Activated naive CD4-positive, alpha-beta T cell treated with Interleukin-2 at 50 U/mL for 16 hours (primary cell): ENCODE measurements at places on chromosomes 1 and 21.

- DNase-seq, result no peak
These were observed 273.2 kb downstream of the NPHP4 start for GRCh38 chr1:5718831-5719632.

GRCh38 chr1:44355582-44356305 is 687 bp upstream of the ERI3 start:
- no peak for DNase-seq

DNA sequence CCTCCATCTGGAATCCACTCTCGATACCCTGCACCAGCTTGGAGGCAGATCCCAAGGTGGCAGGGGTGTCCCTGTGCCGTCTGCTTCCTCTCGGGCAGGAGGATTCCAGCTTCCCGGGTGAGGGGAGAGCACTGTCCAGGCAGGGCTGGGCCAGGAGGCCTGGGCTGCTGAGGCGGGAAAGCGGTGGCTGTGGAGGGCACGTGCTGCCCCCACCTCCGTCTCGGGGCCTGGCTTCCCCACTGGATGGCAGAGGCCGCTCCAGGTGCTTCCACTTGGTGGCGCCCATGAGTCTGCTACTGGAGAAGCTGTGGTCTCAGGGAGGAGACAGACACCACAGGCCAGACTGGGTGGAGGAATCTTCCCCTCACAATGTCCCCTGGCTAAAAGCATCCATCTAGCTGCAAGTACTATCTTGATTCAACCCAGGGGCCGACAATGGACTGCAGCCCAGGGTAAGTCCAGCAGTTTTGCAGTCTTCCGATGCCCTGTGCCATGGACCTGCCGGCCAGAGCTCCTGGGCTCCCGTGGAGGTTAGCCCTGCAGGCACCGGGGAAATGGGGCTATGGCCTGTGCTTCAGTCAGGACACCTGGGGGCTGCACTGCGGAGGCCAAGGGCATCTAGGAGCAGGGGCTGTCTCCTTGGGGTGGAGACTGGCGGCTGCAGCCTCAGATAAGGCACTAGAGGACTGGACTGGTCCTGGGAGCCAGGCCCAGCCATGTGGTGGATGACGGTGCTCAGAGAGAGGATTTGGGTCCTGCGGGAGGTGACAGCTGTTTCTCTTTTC is 41.3 kb upstream of the EIF4G3 start:
- peak; percentile 35 for DNase-seq

DNA sequence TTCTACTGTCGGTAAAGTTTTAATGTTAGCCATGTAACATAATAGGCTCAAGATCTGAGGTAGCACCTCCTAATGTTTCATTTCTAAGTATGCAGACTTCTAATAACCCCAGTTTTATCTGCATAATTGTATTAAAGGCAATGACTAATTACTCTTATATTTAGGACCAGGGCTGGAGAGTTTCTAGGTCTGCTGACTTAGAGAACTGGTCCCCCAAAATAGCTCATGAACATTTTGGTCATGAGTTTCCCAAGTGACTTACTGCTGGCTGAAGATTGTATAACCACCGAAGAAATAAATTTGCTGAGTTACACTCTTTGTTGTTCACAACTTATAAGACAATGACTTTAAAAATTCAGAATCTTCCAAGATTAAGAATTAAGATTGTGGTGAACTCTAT is 197.8 kb upstream of the TNR start:
- DNase-seq, result no peak

GRCh38 chr21:27152996-27153395 is 186.1 kb upstream of the ADAMTS5 start:
- DNase-seq, result no peak

- no peak for DNase-seq
These were observed 74.8 kb upstream of the HSPA13 start for GRCh38 chr21:14457762-14458161.

- DNase-seq, result no peak
These were observed 5.1 kb upstream of the GNG12 start for GRCh38 chr1:67838180-67838910.

DNA sequence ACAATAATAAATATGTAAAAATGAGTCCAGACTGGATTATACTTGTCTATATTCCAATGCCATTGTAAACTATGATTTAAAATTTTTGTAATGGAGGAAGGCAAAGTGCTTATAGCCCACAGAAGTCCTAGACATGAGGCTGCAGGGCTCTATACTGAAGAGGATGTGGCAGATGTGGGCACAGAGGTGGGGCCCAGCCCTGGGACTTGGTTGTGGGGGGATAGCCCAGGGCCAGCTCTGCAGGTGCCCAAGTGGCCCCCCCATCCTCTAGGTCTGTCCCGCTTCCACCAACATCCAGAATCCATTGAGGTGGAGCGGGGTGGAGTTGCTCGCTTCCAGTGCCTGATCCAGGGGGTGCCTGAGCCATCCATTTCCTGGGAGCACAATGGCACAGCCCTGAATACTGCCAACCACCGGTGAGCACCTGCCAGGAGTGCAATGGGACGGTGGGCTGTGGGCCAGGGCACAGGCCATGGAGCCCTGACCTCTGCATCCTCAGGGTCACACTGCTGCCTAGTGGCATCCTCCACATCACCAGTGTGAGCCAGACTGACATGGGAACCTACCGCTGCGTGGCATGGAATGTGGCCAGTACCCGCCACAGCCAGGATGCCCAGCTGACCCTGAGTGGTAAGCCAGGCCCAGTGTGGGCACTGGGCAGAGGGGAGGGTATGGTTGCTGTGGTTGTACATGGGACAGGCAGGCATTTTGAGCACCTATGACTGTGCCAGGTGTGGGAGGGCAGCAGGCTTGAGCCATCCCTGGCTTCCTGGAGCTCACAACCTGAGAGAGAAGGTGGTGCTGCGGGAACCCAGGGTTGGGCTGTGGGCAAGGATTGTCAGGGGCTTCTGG is 21.0 kb downstream of the SLC27A3 start:
- DNase-seq, result no peak

GRCh38 chr1:27770293-27770830 is 2.7 kb upstream of the STX12 start:
- no peak for DNase-seq
